ENCODE measurements at places on chromosomes 2 and 18. TPM values are rescaled to one million over a fixed set of nuclear protein-coding genes. Genes with fewer than 3 reads are reported as not detected.

DNA sequence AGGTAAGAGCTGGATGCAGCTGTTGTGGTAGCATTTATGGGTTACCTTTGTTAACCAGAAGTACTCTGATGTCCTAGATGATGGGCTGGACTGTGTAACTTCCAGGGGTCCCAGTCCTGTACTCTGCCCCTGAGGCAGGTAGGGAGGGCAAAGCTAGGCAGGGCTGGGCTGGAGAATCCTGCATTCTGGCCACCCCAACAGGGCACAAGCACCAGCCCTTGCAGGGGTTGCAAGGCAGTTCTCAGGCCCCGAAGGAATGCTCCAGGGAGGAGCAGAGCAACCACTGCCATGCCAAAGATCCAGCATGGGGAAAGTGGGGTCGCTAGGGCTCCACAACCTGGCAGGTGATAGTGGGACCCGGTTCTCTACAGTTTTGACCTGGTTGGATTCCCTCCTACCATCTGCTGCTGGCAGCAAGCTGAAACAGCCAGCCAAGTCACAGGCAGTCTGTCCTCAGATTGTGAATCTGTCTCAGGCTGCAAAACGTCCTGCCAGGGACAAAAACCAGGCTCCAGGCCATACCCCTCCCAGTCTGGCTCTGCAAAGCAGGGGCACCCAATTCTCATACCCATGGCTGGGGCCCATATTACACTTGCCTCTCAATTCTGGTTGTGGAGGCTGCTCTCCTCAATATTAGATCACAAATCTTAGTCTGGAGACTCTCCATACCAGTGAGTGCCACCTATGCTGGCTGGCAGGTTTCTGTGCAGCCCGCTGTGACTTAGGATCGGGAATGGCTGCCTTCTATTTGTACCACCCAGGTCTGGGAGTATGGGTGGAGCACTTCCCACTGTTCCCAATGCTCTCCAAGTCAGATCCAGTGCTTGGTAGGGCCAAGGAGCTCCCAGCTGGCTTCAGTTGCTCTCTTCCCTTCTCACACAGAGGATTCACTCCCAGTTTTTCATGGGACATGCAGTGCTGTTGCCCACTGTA, 61.1 kb downstream of the SMCHD1 start:
- no peak for DNase-seq

DNA sequence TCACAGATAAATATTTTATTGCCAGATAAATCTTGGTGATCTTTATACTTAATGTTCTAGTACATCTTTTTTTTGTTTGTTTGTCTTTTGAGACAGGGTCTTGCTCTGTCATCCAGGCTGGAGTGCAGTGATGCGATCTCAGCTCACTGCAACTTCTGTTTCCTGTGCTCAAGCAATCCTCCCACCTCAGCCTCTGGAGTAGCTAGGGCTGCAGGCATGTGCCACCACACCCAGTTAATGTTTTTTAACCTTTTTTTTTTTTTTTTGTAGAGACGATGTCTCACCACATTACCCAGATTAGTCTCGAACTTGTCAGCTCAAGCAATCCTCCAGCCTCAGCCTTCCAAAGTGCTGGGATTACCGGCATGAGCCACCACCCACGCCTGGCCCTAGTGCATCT, 9.1 kb upstream of the C1GALT1C1L start:
- no peak for DNase-seq

DNA sequence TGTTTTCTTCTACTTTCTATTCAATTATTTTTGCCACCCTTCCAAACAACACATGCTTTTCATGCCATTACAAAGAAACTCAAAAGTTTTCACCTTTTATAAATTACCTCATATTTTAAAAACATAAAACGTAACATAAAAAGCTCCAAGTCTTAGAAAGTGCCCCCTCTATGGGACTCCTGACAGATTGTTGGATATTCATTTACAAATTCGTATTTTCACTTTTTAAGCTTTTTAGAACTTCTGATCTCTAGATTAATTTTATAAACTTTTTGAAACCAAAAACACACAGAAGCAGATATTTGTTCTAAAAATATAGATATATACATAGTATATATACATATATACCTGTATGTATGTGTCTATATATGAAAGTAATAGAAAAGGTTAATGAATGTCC, 1.5 kb downstream of the COL5A2 start:
- DNase-seq: no peak

Gene LRRC30
- total RNA-seq: not detected

Data from astrocyte (in vitro differentiated cells and primary cell).